ENCODE measurements at places on chromosomes 1 and 21.

- no peak for DNase-seq
Measured at GRCh38 chr1:3071565-3072390, 2.8 kb downstream of the PRDM16 start.

DNA sequence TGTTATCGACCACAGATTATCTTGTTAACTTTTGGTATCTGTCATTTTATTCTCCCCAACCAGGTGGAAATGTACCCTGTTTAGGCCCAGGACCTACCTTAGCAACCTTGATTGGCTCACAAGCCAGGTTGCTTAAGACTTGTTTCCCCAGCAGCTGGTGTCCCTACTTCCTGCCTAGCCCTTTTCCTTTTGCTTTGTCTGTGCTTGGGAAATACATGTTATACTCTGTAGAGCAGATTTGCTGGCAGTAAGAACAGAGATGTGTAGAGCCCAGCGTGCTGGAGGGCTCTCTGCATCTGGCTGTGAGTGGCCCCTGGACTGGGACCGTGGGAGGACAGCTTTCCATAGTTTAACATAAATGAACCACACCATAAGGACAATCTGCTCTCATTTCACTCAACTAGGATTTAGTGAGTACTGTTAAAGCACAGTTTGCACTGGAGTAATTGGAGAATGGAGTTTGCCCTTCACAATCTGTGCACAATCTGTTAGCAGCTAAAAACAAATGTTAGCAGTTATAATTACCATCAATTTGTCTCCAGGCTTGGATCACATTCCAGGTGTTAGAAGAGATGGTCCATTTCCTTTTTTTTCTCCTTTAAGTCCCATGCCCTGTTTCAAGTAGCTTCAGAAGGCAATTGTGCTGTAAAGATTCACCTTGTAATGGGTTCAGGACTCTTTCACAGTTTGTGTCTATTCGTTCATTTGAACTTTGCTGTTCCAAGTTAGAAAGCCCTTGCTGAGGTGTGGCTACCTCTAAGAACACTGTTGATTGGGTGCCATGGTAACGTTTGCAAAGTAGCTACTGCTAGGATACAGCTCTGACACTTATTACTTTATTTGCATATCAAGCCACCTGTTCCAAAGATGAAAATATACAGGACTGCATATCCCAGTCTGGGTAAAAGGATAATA lies at the start of gene APOBEC4:
Gene APOBEC4 (minus strand): TSS at position 770 of the 915 bp plus-strand sequence. CDS start 4,535 bp downstream, outside the sequence.
- DNase-seq: no peak

DNA sequence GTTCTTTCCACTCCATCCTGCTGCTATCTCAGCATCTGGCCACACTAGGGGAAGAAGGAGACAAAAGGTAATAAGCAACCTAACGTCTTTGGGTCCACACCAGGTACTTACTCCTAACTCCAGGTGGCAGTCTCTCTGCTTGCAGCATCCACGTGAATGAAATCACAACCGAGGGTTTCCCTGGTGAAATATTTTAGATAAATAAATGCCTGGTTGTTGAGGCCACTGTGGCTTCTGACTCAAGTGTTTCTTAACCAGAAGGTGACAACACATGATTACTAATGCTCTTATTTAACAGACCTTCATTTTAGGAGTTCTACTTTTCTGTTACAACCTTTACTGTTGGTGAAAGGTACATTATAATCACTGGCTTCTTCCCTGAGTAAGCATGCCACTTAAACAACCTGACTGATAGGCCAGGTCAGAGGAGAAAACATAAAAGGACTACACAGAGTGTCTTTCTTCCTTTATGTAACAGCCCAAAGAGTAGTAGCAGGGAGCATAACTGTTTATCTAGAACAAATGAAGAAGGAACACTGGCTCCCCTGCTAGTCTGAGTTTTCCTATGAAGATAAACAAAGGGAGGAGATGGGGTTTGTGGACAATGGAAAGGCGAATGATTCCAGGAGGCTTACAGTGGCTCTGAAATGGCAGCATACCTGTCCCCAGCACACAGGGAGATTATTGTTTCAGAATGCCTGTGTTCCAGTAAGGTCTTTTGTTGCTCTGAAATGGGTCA lies 59.9 kb downstream of the SYT6 start:
- DNase-seq: peak; percentile 2

DNA sequence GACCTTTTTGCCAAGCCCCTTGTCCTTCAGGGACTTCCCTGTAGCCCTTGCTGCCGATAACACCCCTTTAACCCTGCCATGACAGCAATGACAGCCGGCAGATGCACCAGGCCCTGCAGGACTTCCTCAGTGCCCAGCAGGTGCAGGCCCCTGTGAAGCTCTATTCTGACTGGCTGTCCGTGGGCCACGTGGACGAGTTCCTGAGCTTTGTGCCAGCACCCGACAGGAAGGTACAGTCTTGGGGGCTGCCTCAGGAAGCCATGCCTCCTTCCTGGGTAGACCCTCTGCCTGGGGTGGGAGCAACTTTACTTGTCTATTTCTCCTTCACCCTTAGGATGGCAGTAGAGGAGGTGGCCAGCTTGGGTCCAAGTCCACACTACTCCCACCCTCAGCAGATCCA lies 16.1 kb upstream of the PADI6 start:
- no peak for DNase-seq

DNA sequence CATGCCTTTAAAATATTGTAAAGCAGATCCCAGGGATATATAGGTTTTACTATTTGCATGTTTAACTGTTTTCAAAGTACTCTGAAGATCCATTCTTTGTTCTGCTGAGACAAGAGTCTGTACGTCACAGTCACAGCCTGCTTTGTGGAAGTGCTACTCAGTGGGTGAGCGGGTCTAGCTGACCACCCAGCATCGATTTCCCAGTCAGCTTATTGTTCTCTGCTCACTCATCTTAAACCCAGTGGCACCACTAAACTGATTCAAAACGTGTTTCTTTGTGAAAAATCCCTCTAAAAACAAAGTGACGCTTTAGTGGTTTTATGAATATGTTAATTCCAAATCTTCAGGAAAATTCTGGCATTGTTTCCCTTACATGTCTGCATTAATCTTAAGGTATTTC lies 12.4 kb downstream of the PLPP3 start:
- DNase-seq: no peak

GRCh38 chr1:156096640-156097391 lies 14.6 kb upstream of the MEX3A start:
- no peak for DNase-seq

- DNase-seq: no peak
Measured at GRCh38 chr1:16242556-16243214, 5.7 kb upstream of the CPLANE2 start.

- no peak for DNase-seq
Measured at GRCh38 chr21:43985690-43986251, 26.3 kb upstream of the TRAPPC10 start.

GRCh38 chr1:151165281-151165737 lies 393 bp downstream of the LYSMD1 start:
- DNase-seq: no peak

All from BJ (cell line).